ENCODE measurements at places on chromosomes 6 and 20.

GRCh38 chr6:5422321-5422915 is 161.1 kb downstream of the FARS2 start:
- no peak for DNase-seq

GRCh38 chr6:34491091-34491430 is 25.2 kb downstream of the PACSIN1 start:
- DNase-seq, result no peak

GRCh38 chr6:116392132-116393013 is 21.6 kb downstream of the DSE start:
- DNase-seq, result no peak

DNA sequence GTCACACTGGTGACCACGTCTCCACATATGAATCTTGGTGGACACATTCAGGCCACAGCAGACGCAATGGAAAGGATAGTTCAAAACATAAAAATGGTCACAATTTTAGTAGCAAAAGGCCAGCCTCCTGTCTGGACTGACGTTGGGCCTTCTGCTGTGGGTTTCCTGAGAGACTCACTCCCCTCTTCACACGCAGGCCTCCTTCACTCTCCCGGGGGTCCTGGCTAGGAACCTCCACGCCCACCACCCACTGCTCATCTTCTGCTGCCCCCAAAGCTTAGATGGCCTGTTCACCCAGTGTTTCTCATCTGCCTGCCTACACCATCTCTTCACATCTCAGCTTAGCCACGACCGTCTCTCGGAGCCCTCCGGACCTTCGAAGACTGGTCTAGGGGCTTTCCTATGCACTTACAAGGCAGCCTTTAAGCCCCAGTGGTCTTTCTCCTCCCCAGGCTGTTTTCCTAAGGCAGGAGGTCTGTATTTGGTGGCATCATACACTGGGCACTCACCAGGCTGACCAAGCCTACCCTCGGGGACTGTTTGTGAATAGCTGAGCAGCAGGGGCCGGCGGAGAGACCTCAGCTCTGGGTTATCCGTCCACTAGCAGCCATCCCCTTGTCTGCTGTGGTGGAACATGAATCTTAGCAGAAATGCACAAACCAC is 46.6 kb upstream of the AFDN start:
- no peak for DNase-seq

DNA sequence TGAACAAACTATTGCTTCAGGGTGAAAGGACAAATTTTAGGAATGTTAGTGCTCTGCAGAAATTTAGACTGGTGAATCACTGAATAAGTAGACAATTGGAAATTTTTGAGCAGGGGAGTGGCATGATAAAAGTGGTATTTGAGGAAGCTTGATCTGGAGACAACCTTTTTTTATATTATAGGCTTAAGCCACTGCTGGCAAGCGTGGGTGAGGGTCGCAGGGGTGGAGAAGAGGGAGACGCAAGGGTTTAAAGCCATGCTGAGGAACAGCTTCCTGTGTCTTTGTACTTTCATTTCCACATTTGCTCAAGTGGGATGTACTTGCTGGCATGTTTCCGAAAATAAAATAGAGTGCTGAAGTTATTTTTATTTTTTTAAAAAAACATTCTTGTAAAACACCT is 23.7 kb downstream of the NCOA7 start:
- DNase-seq, result no peak

DNA sequence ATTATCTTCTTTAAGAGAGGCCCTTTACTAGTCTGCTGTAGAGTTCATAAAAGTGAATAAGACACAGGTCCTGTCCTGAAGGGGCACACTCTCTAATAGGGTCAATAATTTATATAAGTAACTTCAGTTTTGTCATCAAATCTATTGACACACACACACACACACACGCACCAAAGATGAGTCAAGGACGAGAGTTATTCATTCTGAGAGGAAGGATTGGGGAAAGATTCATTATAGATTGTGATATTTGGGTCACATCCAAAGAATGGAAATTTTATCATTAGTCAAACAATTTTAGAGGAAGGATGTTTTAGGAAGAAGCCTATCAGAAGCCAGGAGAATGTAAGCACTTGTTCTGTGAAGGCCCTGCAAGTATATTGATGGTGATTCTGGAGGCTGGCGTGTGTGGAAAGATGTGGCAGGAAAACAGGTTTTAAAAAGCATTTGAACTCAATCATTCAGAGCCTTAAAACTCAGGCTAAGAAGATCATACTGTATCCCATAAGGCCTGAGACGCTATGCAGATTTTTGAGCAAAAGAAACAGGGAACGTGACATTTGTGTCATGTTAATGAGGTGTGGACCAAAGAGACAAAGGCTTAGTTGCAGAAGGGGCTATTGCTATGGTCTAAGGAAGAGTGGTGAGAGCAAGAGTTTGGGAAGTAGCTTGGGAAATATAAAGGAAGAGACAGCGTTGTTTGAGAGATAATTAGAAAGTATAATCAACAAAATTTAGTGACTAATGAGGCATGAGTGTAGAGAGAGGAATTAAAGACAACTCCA is 161.4 kb upstream of the PREP start:
- no peak for DNase-seq

DNA sequence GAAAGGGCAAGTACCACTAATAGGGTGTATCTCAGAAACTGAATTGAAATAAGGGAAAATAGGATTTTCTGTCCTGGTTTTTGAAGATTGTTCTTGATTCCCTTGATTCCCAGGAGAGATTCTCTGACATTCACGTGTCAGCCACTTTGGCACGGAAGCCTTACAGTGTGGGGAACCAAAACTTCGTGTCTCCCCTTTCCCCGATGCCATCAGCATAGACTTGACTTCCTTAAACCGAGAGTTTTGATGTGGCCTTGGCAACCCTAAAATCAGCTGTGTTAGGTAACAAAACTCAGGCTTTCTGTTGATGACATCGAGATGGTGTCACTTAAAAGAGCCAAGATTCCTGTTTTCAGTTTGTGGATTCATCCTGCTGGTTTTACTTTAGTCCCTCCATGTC is 7.5 kb downstream of the HMGN4 start:
- DNase-seq, result no peak

DNA sequence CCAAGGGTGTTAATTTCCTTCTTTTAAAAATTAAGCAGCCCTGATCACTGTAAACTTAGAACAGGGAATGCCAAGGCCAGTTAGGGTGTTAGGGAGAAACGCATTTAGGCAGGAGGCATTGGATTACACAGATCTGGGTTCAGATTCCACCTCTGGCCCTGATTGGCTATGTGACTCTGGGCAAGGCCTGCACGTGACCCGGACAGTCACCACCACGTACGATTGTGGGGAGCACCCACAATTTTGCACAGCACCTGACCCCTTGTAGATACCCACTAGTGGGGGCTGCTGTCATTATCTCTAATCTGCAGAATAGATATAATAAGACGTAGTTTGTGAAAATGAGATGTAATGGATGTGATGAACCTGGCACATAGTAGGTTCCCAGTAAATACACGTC is 59.5 kb upstream of the ZNFX1 start:
- DNase-seq, result no peak

DNA sequence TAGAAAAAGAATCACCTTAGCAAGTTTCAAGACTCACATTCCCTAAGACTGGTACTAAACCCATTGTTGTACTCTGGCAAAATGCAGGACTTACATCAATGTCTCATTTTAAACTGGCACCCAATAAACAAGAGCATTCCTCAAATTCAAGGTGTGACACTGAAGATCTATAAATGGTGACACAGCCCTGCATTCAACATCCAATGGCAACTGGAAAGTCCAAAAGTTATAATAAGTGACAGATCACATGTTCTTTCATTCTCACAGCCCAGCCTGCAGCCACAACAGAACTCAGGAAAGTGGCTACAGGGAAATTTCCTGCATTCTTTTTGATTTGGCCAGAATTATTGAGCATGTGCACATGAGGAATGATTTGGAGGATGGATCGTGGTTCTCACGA is 57.5 kb downstream of the MBOAT1 start:
- DNase-seq, result no peak

DNA sequence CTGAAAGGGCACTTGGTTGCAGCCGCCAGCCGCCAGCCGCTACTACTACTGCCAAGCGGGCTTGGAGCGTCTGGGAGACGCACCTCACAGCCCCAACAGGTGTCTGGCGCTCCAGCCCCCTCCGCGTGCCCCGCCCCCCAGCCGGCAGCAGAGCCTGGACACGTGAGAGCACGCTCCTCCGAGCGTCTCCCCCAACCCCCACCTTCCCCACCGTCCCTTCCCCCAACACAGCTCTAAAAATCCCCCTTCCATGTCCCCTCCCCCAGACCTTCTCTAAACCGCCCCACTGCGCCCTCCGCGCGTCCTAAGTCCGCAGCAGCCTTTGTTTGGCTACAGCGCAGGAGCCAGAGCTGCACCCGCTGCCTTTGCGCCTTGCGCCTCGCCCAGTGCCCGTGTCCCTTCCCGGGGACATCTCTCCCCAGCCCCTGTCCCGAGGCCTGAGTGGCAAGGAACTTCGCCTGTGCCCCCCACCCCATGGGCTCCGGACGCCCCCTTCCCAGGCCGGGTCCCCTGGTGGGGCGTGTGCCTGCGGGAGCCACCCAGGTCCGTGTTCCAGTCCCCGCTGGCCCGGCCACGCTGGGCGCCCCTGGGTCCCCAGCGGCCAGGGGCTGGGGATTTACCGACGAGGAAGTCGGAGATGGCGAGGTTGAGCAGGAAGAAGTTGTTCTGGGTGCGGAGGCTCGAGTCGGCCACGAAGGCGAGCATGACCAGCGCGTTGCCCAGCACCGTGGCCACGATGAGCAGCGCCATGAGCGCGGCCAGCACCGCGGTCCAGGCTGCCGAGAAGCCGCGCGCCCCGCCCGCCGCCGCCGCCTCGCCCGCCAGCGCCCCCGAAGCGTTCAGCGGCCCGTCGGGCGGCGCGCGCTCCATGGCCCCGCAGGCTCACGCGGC is 732 bp downstream of the HRH3 start:
- no peak for DNase-seq

GRCh38 chr6:95185874-95186273 is 391.5 kb upstream of the MANEA start:
- DNase-seq, result no peak

DNA sequence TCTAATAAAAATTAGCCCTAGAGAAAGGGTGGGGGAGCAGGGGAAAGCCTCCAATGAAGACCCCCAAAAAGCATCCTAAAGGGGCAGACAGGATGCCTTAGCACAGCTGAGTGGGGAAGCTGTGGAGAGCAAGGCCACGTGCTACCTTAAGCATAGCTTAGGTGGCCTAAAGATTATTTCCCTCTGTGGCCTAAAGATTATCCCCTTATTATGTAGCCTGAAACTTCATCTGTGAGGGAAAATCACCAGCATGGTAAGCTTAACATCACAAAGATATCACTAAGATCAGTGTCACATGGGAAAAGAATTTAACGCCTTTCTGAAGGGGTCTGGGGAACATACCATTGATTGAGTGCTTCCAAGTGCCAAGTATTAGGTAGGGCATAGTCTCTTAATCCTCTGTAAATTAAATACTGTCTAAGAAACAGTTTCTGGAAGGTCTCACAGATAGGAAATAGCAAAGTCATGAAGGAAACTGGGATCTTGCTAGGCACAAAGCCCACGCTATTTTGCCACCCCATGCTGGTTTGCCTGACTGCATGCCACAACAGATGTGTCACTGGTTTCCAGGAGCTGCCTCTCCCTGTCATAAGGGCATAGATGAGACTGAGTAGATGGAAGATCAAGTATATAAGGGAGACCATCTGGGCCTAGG is 170.0 kb downstream of the HACE1 start:
- no peak for DNase-seq

DNA sequence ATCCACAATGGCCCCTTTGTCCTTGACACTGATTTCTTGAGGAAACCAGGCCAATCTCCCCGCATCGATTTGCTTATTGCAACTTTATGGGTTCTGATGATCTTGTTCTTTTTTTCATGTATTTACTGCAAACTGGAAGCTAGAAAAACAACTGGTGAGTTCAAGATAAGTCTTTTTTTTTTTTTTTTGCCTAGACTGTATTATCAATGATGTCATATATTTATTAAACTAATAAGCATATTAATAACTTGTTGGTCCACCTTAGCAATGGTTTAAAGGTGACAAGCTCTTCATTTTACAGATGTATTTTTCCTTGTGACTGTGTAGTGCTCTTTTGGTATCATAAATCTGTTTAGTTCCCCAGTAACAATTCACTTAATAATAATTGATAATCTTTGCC is 79.0 kb upstream of the NOX3 start:
- DNase-seq, result no peak

DNA sequence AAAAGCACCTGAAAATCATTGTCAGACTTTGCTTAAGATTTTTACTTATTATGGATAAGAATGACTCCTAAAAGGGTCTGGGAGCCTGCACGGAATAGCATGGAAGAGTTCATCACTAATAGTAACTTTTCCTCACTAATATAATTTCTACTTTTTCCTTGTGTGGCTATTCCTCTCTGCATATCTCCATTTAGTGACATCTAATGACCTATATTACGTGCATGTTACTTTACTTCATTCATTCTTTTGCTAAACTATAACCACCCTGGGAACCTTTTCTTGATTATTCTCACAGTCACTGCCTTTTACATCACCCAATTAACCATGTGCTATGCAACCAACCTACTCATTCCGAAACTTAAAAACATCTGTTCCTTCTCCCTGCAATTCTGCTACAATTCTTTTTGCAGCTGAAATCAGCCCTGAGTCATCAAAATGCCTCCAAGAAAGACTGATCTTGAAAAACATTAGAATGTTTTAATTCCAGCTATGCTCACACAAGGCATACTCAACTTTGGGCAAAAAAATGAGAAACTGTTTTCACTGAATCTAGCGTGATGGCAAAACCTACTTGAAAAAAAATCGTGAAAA is 313.3 kb downstream of the RNGTT start:
- DNase-seq, result no peak

DNA sequence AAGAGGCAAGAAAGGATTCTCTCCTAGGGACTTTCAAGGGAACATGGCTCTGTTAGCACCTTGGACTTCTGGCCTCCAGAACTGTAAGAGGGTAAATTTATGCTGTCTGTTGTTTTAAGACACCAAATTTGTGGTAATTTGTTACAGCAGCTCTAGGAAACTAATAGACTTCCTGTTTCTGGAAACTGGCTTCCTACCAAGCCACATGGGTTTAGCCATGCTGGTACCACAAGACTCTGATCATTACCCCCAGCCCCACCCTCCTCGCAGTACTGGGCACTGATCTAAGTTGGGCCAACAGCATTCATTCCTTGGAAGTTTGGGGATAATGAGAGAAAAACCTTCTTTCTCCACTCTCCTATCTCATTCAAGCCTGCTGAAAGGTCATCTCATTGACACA is 109.5 kb upstream of the SMLR1 start:
- DNase-seq, result no peak

DNA sequence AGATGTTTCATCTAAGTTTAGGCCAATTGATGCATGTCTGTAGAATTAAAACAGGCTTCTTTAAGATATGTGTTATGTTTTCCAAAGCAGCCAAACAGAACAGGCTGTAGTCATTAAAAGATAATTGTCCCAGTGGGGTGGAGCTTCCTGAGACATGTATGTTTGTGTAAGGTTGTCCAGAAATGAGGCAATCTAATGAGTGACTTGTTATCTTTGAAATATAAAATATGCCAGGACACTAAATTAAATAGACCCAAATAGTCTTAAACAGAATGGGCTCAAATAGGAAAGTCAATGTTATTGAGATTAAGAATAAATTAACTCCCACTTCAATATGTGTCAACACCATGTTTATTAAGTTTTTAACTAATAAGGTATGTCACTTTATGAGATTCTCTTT is 204.7 kb upstream of the RNF217 start:
- DNase-seq, result no peak
